Activated naive CD4-positive, alpha-beta T cell (primary cell): ENCODE measurements at places on chromosomes 3 and 15.

DNA sequence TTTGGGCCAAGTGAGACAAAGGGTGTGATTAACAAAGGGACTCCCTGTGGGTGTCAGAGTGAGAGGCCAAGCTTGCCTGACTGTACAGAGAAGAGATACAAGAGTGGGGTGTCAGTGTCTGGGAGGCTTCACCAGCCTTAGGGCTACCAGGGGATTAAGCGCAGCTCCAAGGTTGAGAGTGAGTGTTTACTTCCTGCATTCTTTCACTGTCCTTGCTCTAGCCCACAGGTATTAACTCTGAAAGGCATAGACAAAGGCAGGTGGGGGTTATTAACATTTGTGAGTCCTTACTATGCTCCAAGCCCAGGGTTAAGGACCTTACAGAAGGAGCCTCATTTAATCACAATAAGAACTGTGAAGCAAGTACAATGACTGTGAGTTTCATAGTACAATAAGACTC is 107.6 kb downstream of the IL20RB start:
- no peak for DNase-seq

- no peak for DNase-seq
Measured at GRCh38 chr15:60788692-60789103, 309.8 kb upstream of the ICE2 start.

- no peak for DNase-seq
Measured at GRCh38 chr3:149969110-149969939, 1.4 kb downstream of the PFN2 start.

DNA sequence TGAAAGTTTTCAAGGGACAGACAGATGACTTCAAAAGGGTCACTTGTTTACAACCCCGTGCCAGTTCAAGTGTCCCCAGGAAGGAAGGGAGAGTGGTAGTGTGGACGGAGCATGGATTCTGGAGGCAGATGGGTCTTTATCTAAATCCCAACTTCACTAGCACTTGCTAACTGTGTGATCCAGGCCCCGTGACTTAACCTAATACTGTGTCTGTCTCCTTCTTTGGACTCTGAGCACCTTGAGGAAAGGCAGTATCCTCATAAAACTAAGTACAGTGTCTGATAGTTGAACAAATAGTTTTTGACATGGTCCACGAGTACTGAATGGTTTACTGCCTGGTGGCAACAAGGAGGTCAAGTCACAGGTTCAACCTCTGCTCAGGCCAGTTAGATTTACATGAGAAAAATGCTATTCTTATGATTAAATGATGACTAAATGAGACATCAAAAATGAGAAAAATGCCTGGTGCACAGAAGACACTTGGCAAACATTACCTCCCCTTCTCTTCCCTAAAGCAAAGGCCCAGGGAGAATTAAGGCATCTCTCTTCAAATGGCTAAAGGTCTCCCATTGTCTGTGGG is 48.9 kb downstream of the ABCC5 start:
- no peak for DNase-seq

GRCh38 chr3:54366839-54367238 is 244.5 kb downstream of the CACNA2D3 start:
- DNase-seq, result no peak

GRCh38 chr3:105362021-105362665 is 4.6 kb upstream of the ALCAM start:
- DNase-seq, result no peak

DNA sequence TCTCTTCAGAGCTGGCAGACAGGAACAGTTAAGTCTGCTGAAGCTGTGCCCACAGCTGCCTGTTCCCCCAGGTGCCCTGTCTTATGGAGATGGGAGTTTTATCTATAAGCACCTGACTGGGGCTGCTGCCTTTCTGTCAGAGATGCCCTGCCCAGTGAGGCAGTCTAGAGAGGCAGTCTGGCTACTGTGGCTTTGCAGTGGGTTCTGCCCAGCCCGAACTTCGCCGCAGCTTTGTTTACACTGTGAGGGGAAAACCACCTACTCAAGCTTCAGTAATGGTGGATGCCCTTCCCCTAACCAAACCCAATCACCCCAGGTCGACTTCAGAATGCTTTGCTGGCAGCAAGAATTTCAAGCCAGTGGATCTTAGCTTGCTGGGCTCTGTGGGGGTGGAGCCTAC is 91.2 kb downstream of the SLC25A26 start:
- no peak for DNase-seq

DNA sequence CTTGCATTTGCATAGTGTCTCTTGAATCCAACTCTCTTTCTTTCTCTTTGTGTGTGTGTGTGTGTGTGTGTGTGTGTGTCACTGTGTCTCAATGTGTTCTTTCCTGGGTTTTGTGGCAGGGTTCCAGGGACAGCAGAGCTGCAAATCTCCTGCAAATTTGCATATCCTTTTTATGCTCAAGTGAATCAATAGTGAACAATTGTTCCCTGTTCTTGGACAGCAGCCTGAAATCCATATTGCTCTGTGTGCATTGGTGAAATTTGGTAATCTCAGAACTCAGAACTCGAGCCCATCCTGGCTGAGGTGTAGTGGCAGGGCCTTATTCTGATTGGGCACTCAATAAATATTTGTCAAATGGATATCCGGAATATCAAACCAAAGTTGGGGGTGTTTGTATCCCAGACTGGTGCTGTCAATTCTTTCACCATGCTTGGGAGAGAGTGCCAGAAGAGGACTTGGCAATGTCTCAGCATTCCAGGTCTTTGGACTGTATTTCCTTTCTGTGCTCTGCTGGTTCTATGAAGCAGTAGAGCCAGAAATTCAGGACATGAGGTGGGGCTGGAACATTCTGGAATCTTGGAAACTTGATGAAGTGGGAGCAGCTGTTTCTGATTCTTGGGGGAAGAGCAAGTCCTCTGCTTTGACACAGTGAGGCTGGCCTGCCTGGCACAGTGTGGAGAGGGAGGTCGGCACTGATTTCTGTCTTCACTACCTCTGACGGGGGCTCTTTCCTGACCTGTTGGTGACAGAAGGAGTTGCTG is 380.6 kb upstream of the C2CD4B start:
- no peak for DNase-seq

DNA sequence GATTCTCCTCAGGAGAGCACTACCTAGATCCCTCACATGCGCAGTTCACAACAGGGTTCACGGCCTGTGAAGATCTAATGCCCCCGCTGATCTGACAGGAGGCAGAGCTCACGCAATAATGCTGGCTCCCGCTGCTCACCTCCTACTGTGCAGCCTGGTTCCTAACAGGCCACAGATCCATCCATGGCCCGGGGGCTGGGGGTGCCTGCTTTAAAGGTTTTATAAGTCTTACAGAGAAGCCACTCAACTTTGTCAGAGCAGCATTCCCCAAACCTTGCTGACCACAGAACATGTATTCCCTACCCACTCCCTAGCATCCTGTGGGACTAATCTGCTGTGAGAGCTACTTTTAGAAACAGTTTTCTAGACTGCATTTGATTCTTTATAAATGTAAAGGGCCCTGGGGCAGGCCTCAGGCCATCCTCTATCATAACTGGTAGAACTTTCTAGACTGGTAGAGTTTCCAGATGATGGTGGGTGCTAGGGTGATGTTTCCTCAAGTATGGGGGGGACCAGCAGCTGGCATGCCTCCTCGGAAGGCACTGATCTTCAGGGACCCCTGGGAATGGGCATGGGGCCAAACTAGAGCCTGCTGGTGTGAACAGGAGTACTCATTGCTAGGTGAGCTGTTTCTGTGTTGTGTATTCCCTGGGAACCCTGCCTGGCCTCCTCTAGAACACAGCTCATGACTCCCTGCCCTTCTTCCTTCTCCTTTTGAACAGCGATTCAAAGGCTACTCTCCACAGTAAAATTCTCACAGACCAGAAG is 25.7 kb upstream of the RAD18 start:
- no peak for DNase-seq
